ENCODE measurements at places on chromosomes 2 and 18.

GRCh38 chr2:157489983-157490382 lies 46.1 kb upstream of the CYTIP start:
- no peak for DNase-seq

- peak; percentile 28 for DNase-seq
Observed at GRCh38 chr2:41872646-41873045, 175.2 kb upstream of the PKDCC start.

DNA sequence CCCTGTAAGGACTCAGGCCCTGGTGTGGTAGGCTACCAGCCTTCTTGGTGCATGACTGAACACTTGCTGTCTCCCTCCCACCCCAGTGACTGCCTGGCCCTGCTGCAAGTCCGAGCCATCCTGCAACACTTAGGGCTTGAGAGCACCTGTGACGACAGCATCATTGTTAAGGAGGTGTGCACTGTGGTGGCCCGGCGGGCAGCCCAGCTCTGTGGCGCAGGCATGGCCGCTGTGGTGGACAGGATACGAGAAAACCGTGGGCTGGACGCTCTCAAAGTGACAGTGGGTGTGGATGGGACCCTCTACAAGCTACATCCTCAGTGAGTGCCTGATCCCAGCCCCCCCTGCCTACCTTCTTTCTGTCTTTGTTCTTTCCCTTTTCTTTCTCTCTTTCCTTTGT lies 55.2 kb downstream of the HK2 start:
- DNase-seq = no peak

GRCh38 chr2:67304300-67304890 lies 92.7 kb upstream of the ETAA1 start:
- DNase-seq = no peak

- DNase-seq = no peak
Observed at GRCh38 chr2:227921648-227922047, 50.2 kb downstream of the DAW1 start.

GRCh38 chr2:197889041-197889440 lies 84.6 kb downstream of the PLCL1 start:
- peak; percentile 80 for DNase-seq

- DNase-seq = peak; percentile 78
Observed at GRCh38 chr18:36757081-36757480, 71.7 kb downstream of the TPGS2 start.

DNA sequence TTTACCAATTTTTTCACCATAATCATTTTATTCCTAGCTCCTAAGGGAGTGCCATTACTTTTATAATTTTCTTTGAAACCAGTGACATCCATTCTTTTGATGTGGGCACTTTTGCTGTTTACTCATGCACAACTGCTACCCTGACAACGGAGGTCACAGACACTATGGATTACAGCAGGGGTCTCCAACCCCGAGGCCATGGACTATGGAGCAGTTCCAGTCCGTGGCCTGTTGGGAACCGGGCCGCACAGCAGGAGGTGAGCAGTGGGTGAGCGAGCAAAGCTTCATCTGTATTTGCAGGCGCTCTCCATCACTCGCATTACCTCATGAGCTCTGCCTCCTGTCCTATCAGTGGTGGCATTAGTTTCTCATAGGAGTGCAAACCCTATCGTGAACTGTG lies 34.6 kb downstream of the PRPF40A start:
- DNase-seq = no peak

DNA sequence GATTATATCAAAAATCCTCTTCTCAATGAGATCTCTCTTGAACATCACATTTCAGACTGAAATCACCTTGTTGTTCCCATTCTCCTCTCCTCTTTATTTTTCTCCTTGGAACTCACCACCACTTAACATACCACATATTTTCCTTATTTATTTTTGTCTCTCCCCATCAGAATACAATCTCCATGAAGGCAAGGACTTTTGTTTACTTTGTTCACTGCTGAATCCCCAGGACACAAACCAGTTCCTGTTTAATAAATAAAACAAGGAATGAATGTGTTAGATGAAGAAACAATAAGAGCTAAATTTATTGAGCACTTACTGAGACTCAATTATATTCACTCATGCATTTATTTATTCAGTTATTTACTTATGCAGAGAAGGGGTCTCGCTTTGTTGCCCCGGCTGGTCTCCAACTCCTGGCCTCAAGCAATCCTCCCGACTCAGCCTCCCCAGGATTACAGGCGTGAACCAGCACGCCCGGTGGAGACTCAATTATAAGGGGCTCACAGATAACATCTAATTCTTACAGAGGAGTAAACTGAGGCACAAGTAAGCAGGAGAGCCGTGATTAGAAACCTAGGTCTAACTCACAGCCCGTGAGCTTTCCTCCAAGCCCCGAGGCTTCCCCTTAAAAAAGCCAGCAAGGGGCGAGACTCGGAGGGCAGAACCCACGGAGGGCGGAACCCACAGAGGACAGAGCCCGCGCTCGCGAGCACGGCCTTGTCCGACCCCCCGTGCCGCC lies 616 bp upstream of the TAF1B start:
- no peak for DNase-seq

DNA sequence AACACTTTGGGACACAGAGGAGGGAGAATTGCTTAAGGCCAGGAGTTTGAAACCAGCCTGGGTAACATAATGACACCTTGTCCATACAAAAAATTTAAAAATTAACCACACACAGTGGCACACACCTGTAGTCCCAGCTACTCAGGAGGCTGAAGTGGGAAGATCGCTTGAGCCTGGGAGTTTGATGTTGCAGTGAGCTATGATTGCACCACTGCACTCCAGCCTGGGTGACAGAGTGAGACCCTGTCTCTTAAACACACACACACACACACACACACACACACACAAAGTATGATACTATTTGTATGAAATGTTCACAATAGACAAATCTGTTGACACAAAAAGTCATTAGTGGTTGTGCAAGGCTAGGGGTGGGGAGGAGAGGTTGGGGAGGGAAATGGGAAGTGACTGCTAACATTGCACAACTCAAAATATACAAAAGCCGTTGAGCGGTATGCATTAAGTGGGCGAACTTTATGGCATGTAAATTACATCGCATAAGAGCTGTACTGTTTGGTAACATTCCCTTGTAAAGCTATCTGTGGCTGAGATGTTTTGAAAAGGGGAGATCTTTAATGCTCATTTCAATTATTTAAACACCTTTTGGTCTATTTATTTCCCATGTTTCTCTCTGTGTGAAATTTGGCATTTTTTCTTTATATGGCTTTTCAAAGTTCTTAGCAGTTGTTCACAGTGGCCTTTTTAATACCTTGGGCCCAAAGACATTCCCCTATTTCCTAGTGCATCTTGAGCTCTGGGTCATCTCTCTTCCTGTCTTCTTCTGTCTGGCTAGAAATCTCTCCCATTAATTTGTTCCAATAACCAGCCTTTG lies 58.9 kb upstream of the ZNF516 start:
- peak; percentile 44 for DNase-seq

DNA sequence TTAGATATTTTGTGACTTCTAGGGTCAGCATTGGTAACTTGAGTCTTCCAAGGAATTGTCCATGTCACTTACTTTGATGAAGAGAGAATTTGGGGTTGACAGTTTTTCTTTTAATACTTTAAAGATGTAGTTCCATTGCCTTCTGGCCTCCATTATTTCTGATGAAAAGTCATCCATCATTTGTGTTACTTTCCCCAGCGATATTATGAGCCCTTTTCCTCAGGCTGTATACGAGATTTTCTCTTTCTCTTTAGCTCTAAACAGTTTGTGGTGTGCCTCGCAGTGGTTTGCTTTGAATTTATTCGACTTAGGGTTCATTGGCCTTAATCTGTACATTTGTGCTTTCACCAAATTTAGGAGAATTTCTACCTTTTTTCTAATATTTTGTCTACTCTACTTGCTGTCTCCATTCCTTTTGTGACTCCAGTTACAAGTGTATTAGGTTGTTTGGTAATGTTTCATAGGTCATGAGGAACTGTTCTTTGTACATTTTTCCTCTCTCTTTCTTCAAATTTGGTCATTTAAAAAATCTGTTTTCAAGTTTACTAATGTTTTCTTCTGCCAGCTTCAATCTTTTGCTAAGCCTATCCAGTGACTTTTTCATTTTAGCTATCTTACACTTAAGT lies 131.4 kb upstream of the OTOS start:
- no peak for DNase-seq

- peak; percentile 64 for DNase-seq
Observed at GRCh38 chr2:201904538-201905420, 98.4 kb downstream of the CDK15 start.

DNA sequence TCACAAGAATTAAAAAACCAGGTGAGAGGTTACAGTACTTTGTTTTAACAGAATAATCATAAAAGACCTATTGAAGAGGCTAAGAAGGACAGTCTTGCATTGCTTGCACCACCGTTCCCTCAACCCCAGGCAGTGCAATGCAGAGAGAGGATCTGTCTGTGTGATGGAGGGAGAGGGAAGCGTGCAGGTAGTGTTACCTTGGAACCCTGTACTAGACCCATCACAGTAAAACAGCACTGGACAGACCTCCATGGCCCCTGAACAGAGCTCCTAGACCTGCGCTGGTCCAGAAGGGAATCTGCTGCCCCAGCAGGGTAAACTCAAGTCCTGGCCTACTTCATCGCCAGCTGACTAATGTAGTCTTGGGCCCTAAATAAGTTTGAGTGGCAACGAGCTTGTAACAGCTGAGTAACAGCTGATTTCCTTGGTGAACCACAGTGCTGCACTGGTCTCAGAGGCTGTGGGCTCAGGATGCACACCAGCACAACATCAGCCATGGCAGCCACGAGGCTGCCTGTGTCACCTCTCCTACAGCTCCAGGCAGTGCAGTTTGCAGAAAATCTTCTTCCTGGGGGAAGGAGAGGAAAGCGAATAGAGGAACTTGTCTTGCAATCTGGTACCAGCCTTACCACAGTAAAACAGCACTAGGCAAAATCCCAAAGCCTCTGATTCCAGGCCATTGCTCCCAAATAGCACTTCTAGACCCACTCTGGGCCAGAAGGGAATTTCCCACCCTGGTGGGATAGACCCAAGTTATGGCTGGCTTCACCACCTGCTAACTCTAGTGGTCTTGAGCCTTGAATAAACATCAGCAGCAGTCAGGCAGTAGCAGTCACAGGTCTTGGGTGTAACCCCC lies 417.2 kb downstream of the CDH7 start:
- DNase-seq = no peak

GRCh38 chr18:62365420-62365819 lies 40.3 kb downstream of the TNFRSF11A start:
- DNase-seq = no peak

GRCh38 chr2:211994806-211995205 lies 543.8 kb downstream of the ERBB4 start:
- DNase-seq = no peak

DNA sequence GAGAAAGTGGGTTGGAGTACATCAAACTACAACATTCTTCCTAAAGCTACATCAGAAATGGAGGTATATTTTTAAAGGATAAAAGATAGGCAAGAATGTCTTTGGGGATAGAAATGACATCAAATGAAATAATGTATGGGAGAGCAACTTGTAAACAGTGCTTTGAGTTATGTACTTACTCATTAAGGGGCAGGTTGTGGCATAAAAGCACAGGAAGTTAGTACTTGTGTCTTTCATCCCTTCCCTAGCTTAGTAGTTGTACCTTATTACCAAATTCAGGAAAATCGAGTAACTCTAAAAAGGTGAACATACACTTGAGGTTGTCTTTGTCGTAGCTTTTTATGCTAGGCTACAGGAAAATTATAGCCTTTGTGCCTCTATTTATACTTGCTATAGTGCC lies 28.9 kb downstream of the PPP1CB start:
- no peak for DNase-seq

GRCh38 chr18:79123948-79124347 lies 54.8 kb downstream of the ATP9B start:
- peak; percentile 4 for DNase-seq

- no peak for DNase-seq
Observed at GRCh38 chr18:43680096-43680495, 402.8 kb upstream of the SYT4 start.

GRCh38 chr2:46164529-46165301 lies 132.5 kb upstream of the EPAS1 start:
- DNase-seq = peak; percentile 97

DNA sequence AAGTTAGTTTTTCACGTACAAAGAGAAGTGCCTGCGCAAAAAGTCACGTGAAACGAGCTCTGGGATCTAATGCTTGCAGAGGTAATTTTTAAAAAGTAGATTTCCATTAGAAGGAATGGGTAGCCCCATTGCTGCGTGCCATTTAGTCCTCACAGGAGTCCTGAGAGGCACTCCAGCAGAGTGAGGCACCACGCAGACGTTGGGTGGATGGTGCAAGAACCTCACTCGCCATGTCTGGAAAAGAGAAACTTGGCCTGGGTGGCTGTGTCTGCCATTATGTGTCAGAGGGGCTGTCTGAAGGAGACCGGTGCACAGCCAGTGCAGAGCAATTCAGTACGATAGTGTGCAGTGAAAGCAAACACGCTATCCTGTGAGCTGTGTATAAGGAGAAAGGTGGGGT lies 1.8 kb upstream of the HDAC4 start:
- DNase-seq = no peak

GRCh38 chr2:3264010-3264744 lies 113.4 kb downstream of the EIPR1 start:
- no peak for DNase-seq

GRCh38 chr2:58767828-58768714 lies 526.9 kb upstream of the FANCL start:
- no peak for DNase-seq

DNA sequence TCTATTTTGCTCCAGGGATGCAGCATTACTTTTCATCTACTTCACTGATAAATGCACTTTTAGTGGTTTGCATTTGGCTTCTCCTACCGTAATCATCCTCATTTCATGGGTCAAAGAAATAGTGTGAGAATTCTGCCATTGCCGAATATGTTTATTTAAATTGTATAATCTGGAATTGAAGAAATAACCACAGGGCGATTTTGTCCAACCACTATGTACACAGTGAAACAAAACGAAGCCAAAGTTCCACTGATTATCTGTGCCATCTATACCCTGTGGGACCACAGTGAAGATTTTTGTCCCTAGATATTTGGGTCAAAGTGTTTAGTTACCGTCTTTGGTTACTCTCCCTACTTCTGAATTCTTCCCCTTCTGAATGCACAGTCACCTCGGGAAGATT lies 888.6 kb upstream of the NRXN1 start:
- no peak for DNase-seq

GRCh38 chr2:144211826-144212225 lies 308.1 kb downstream of the ZEB2 start:
- no peak for DNase-seq

DNA sequence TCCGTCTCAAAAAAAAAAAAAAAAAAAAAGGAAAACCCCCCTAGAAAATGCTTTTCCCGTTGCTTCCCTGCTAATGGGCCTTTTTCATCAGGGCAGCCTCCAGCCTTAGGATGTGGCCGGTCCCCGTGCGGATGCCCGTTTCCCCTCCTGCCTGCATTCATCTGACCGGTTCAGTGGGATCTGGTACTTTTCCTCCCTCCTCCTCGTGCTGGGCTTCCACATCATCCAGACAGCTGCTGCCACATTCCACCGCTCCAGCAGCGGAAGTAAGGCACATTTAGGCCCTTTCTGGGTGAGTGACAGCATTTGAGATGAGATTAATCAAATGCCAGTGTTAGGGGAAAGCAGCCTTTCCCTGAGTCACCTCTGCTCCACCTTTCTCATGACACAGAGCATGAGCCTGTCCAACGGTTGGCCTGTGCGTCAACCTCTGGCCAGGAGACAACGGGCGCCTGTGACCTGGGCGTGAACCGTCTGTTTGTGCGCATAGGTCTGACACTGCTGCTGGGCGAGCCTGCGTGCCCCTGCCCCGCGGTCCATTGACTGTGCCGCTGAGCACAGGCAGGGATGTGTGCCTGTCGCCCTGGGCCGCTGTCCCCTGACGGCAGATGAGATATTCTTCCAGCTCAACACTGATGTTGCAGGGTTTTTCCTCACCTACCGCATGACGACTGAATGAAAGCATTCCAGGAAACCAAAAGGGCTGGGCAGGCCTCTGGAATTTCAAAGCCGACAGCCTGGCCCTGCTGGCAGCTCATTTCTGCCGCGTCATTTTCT lies 174.0 kb downstream of the TGIF1 start:
- peak; percentile 99 for DNase-seq

All from ELR (cell line).